Body of pancreas (tissue), 4 donors: ENCODE measurements at places on chromosomes 3 and 15. TPM values are rescaled to one million over a fixed set of nuclear protein-coding genes. Genes with fewer than 3 reads are reported as not detected.

Gene CLRN1
- not detected for total RNA-seq

- no peak overlapping the region for H3K4me3 ChIP-seq
- no peaks in the 10 kb centered on the region for H3K4me1 ChIP-seq
- H3K27ac ChIP-seq: no peak overlapping the region
- no peaks in the 10 kb centered on the region for H3K27me3 ChIP-seq
- no peaks in the 10 kb centered on the region for H3K36me3 ChIP-seq
Observed at GRCh38 chr3:153829606-153830170, 291.5 kb upstream of the ARHGEF26 start.

DNA sequence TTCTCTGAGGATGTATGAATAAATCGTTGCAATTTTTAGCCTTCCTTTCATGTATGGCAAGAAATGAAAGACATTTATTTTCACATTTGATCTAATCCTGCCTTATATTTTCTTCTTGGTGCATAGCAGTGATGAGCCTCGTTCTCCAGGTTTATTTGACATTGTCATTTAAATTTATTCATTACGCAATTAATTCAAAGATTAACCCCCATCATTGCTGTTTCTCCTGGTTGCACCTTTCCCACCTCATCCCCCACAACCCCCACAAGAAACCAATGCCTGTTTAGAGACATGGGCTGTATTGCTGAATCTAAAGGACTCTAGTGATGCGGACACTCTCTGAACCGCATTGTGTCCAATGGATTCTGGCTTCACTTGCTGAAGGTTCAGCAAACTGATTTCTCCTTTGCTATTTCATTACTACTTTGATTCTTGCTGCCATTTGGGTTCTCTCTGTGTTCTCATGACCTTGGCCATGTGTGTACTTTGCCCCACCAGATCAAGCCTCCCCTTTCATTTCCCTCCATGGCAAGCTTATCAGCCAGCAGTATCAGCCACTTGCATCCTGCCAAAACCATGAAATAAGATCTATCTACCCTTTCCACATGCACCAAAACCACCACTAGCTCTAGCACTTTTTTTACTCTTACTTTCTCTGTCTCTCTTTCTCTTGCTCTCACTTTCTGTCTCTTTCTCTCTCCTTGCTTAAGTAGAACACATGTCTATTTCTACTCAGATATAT is 382.7 kb downstream of the GBE1 start:
- no peaks in the 10 kb centered on the region for H3K36me3 ChIP-seq
- DNase-seq: no peak
- no peak overlapping the region for H3K4me3 ChIP-seq

- no peak overlapping the region for H3K27ac ChIP-seq
- H3K4me1 ChIP-seq: no peaks in the 10 kb centered on the region
- H3K27me3 ChIP-seq: no peaks in the 10 kb centered on the region
- H3K4me3 ChIP-seq: no peak overlapping the region
- peaks cover 4% of the 10 kb centered on the region for H3K36me3 ChIP-seq
- no peak for DNase-seq
Observed at GRCh38 chr15:101048581-101049030, 129.4 kb downstream of the LRRK1 start.

- H3K36me3 ChIP-seq: no peaks in the 10 kb centered on the region
- H3K27ac ChIP-seq: peak overlapping the region; percentile 94
- H3K27me3 ChIP-seq: no peaks in the 10 kb centered on the region
- DNase-seq: peak; percentile 91
- peak overlapping the region; percentile 28 for H3K4me3 ChIP-seq
- peaks cover 43% of the 10 kb centered on the region for H3K4me1 ChIP-seq
Observed at GRCh38 chr15:63600616-63601025, 3.4 kb downstream of the FBXL22 start.

Gene IL17RC
- 60.3 TPM for total RNA-seq

- H3K27ac ChIP-seq: peak overlapping the region; percentile 44
- no peak overlapping the region for H3K4me3 ChIP-seq
- DNase-seq: peak; percentile 88
- peaks cover 33% of the 10 kb centered on the region for H3K4me1 ChIP-seq
Observed at GRCh38 chr3:127697551-127698240, 24.9 kb downstream of the ABTB1 start.

GRCh38 chr3:67901681-67902080 is 247.3 kb upstream of the SUCLG2 start:
- DNase-seq: no peak
- no peak overlapping the region for H3K4me3 ChIP-seq
- no peaks in the 10 kb centered on the region for H3K4me1 ChIP-seq
- H3K27ac ChIP-seq: no peak overlapping the region
- H3K27me3 ChIP-seq: no peaks in the 10 kb centered on the region
- H3K36me3 ChIP-seq: no peaks in the 10 kb centered on the region

GRCh38 chr15:83365370-83365938 is 81.0 kb upstream of the BNC1 start:
- no peaks in the 10 kb centered on the region for H3K27me3 ChIP-seq
- DNase-seq: no peak
- no peak overlapping the region for H3K27ac ChIP-seq
- no peaks in the 10 kb centered on the region for H3K36me3 ChIP-seq
- H3K4me1 ChIP-seq: peaks cover 9% of the 10 kb centered on the region
- H3K4me3 ChIP-seq: no peak overlapping the region

Gene NIT2
- total RNA-seq: 21.5 TPM

Gene CTXN2
- not detected for total RNA-seq

GRCh38 chr15:69755551-69756310 is 303.1 kb downstream of the RPLP1 start:
- DNase-seq: no peak
- H3K4me1 ChIP-seq: peaks cover 7% of the 10 kb centered on the region
- no peaks in the 10 kb centered on the region for H3K36me3 ChIP-seq
- no peaks in the 10 kb centered on the region for H3K27me3 ChIP-seq

Gene EXD1
- not detected for total RNA-seq

DNA sequence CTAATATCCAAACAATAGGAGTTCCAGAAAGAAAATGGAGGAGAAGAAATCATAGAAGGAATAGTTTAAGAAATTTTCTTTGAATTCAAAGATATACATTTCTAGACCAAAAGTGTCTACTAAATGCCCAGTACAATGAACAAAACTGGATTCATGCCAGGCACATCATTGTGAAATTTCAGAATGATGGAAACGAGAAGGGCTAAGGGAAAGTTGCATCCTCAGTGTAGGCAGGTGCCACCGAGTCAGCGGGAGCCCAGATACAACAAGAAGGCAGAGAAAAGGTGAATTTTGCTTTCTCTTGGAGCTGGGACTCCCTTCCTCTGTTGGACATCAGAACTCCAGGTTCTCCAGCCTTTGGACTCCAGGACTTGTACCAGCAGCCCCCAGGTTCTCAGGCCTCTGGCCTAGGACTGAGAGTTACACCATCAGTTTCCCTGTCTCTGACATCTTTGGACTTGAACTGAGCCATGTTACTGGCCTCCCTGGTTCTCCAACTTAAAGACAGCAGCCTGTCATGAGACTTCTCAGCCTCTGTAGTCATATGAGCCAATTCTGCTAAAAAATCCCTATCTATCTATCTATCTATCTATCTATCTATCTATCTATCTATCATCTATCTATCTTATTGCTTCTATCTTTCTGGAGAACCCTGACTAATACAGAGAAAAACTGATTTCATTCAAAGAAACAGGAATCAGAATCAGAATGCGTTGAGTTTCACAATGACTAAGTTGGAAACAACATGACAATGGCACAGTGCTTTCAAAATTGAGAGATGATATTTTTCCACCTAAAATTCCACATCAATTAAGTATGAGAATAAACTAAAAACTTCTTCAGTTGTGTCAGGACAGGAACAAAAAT is 207.7 kb downstream of the FAM43A start:
- H3K27me3 ChIP-seq: no peaks in the 10 kb centered on the region
- no peak overlapping the region for H3K4me3 ChIP-seq
- H3K4me1 ChIP-seq: no peaks in the 10 kb centered on the region
- H3K36me3 ChIP-seq: no peaks in the 10 kb centered on the region

DNA sequence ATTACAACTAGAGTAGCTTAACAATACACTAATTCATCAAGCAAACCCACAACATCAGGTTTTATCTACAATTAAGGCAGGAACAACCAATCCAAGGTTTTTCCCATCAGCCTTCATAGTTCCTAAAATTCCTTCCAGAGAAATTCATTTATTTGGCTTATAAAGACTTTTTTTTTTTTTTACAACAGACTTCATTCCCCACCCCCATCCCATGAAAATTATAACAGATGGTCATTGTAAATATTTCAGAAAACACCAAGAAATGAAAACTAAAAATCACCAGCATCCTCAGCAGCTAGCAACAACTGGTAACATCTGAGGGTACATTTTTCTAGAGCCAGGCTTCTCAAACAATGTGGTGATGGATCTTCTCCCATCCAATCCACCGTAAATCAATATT is 11.0 kb downstream of the SH3BP5 start:
- H3K4me3 ChIP-seq: no peak overlapping the region
- peaks cover 12% of the 10 kb centered on the region for H3K4me1 ChIP-seq
- no peaks in the 10 kb centered on the region for H3K27me3 ChIP-seq

Gene SPSB4
- 18.2 TPM for total RNA-seq

Gene HDC
- not detected for total RNA-seq

Gene GPR62
- not detected for total RNA-seq

DNA sequence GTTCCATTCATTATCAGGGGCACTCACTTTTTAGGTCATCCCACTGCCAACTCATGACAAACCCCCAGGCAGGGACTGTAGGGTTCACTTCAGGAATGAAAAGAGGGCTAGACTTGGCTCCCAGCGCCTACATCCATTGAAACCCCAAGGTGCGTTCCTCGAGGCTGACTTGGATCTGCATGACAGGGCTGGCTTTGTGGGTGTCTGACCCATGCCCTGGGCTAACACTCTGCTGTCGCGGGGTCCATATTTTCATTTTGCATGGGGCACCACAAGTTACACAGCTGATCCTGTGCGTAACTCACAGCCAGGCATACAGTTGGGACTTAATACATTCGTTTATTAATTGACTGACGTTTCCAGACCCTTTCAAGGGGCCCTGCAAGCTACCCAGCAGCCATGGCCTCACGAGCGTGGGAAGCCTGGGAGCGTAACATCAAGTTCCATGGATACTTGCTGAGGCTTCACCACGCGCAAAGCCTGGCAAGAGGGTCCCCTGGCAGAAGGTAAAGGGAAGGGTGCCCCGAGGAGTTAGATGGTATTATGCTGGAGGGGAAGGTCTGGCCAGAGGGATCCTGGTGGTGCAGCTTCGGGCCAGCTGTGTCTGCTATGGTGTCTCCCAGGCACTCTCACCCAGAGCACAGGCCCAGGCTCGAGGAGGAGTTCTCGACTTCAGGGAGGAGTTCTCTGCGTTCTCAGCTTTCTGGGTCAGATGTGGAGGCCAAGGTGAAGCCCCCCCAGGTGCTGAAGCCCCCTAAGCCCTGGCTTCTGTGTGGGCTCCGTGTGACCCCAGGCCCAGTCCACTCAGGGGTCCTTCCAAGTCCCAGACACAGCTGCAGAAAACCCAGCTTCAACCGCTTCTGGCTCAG is 85.4 kb downstream of the ADAMTS17 start:
- no peak for DNase-seq
- peaks cover 11% of the 10 kb centered on the region for H3K4me1 ChIP-seq
- H3K27ac ChIP-seq: no peak overlapping the region
- H3K36me3 ChIP-seq: peaks cover 8% of the 10 kb centered on the region

Gene EOMES
- 0.52 TPM for total RNA-seq

Gene ZNF619
- total RNA-seq: 3.9 TPM

Gene SIDT1
- total RNA-seq: 1.6 TPM

DNA sequence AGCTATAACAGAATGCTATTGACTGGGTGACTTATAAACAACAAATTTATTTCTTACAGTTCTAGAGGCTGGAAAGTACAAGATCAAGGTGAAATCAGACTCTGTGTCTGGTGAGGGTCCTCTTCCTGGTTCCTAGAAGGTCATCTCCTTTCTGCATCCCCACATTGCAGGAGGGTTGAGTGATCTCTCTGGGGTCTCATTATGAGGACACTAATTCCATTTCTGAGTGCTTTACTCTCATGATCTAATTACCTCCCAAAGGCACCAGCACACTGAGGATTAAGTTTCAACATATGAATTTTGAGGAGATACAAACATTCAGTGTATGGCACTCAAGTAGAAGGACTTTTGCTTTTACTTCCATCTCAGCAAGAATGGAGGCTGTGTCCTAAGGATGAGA is 534.1 kb upstream of the KCNMB2 start:
- no peak overlapping the region for H3K4me3 ChIP-seq
- H3K27ac ChIP-seq: no peak overlapping the region
- DNase-seq: no peak
- no peaks in the 10 kb centered on the region for H3K27me3 ChIP-seq
- H3K4me1 ChIP-seq: no peaks in the 10 kb centered on the region
- H3K36me3 ChIP-seq: no peaks in the 10 kb centered on the region

Gene TNNC1
- total RNA-seq: 0.99 TPM

Gene FLNB
- total RNA-seq: 104 TPM

Gene B3GALNT1
- 4.6 TPM for total RNA-seq

DNA sequence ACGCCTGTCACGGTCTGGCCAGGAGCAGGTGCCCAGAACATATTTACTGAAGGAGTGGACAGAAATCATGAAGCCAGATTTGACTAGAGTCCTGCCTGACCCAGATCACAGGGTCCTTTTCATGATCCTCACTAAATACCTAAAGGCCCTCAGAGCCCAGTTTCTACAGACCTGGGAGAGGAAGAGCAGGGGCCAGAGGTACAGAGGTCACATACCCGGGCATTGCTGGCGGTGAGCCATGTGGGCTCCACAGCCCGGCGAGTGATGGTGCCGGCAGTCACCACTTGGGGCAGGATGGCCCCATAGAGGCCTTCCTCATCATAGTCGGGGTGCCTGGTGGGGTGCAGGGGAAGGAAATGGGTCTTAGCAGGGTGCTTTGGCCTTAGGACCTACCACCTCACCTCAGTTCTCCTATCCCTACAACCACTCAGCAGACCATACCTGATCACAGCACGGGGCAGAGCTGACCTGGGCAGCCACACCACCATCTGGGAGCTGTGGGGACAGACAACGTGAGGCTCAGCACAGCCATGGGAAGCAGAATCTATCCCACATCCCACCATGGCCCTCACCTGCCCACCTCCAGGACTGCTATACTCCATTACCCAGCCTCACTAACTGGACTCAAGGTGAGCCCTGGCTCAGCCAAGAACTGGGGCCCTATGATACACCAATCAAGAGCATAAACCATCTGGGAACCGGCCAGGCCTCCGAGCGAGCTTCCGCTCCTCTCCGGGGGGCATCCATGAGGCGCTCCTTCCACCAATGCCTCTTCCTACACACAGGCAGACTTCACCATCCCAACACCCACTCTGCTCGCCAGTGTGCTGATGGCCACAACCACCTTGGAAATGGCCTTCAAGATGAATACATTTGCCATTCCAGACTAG is 12.9 kb downstream of the POLG start:
- H3K27ac ChIP-seq: no peak overlapping the region
- no peaks in the 10 kb centered on the region for H3K27me3 ChIP-seq
- H3K4me3 ChIP-seq: no peak overlapping the region
- H3K4me1 ChIP-seq: no peaks in the 10 kb centered on the region

GRCh38 chr3:197003461-197004385 is 25.9 kb downstream of the MELTF start:
- no peaks in the 10 kb centered on the region for H3K27me3 ChIP-seq
- H3K27ac ChIP-seq: peak overlapping the region; percentile 83
- peak; percentile 50 for DNase-seq
- H3K4me1 ChIP-seq: peaks cover 17% of the 10 kb centered on the region
- H3K4me3 ChIP-seq: peak overlapping the region; percentile 6
- H3K36me3 ChIP-seq: no peaks in the 10 kb centered on the region
